ENCODE measurements at places on chromosomes 4 and X.

DNA sequence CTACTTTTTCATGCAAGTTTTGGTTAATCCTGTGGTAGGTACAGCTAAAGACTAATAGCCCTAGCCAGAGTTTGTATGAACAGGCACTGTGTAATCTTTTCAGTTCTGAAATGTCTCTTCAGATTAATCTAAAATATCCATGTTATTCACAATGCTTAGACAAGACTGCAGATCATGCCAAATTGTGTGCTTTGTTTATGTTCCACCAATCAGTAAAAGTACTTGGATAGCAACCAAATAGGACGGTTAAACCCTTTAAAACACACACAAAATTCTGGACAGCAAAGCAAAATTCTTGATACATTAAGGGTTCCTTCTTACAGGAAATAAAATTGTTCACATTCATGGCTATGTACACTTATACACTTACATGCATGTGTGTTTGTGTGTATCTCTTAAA lies 139.1 kb downstream of the KLHL13 start:
- no peak for DNase-seq

- no peak for DNase-seq
These were observed 83.3 kb upstream of the HTR2C start for GRCh38 chrX:114500622-114501021.

DNA sequence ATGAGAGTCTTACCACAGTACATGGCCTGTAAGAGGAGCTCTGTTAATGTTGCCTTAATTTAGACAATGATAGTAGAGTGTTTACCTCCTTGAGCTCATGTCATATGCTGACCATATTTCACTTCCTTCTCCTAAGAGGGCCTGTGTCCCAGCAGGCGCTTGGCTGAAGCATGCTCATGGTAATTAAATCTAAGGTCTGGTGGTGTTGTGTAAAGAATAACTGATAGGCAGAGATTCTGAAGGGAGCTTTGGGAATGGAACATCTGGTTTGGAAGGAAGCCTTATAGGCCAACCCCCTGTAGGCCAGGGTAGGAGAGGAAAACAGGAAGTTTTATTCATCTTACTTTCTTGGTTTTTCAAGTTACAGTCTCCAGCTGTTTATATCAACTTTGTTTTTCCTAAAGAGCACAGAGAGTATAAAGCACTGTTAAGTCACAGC lies 300.2 kb downstream of the USP46 start:
- DNase-seq, result no peak

DNA sequence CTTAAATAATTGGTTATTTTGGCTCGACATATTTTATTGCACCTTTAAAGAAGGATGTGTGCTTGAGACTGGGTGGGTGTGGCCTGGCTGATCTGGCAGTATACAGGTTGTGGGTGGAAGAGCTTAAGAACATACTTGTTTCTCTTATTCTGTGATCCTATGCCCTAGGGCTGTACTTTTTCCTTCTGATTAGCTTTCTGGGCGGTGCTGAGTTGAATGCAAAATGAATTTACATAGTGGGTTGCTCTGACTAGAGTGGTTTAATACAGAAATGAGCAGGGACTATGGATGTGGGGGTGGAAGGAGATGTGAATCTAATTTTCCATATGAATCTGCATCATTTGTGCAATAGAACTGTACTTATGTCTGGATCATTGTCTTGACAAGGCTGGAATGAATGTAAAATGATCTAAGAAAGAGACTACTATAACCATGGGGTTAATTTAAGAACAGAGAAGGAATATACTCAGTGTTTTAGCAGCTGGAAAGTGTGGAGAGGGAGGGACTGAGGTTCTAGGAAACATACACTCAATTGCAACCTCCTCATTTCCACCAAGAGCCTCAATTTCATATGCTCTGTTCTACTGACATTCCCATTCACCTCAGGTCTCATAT lies 73.7 kb downstream of the RLIM start:
- DNase-seq, result no peak

GRCh38 chr4:124321364-124321763 lies 391.2 kb downstream of the ANKRD50 start:
- no peak for DNase-seq

DNA sequence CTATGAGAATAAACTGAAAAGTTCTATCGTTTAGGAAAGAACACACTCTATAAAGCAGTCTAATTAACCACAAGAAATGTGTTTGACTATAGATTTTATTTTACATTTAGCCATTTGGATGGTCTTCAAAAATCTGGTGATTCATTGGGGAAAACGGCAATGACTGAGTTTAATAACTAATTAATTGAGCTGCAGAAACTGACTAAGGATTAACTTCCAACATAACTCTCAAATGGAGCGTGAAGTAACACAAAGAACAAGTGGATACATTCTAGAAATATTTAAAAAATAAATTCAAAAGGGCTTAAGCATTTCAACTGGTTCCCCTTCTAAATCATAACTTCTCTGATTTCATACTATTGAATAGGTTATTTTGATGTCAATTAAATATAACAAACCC lies 1582.4 kb downstream of the PCDH18 start:
- no peak for DNase-seq

DNA sequence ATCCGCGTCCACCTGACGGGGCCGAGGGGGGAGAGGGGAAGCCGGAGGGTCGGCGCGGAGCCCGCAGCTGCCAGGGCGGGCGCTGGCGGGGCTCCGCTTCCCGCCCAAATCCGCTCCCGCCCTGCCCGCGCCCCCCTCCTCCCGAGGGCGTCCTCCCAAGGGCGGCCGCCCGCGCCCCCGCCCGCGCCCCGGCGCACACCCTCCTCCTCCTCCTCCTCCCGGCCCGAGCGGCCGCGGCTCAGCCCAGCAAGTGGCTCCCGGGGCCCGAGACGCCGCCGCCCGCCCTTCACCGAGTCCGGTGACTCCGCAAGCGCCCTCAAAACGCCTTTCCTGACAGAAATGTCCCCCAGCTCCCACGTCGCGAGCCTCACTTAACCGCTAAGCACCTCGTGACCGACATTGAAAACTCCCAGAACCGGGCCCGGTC lies 487 bp downstream of the HMGB2 start:
- peak; percentile 52 for DNase-seq

DNA sequence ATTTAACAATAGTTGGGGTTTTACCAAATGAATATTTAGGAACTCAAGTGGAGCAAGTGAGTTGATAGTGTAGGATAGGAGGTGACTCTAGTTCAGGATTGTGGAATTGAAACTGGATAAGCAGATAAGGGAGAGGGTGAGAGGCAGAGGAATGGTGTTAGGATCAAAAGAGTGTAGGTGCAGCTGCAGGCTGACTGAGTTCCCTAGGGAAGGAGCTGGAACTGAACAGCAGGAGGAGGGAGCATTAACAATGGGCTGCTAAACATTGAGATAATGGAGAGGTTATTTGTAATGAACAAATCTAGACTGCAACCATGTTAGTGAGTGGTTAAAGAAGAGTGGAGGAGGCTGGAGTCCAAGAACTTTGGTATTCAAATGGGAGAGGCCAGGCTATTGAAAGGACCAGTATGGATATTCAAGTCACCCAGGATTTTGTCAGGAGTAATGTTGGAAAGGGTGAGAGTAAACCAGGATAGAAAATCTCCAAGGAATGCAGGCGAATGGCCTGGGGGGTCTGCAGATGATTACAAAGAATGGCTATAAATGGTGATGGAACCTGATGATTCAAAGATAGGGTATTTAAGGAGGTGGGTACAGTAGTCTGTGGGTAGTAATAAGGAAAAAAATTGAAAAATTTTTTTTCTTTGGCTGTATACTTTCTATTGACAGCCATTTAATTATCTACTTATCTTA lies 497.1 kb upstream of the TENM3 start:
- DNase-seq, result peak; percentile 68

- no peak for DNase-seq
These were observed 3.5 kb upstream of the DDX60L start for GRCh38 chr4:168483811-168484210.

GRCh38 chr4:137267024-137267423 lies 265.3 kb downstream of the PCDH18 start:
- DNase-seq, result no peak

DNA sequence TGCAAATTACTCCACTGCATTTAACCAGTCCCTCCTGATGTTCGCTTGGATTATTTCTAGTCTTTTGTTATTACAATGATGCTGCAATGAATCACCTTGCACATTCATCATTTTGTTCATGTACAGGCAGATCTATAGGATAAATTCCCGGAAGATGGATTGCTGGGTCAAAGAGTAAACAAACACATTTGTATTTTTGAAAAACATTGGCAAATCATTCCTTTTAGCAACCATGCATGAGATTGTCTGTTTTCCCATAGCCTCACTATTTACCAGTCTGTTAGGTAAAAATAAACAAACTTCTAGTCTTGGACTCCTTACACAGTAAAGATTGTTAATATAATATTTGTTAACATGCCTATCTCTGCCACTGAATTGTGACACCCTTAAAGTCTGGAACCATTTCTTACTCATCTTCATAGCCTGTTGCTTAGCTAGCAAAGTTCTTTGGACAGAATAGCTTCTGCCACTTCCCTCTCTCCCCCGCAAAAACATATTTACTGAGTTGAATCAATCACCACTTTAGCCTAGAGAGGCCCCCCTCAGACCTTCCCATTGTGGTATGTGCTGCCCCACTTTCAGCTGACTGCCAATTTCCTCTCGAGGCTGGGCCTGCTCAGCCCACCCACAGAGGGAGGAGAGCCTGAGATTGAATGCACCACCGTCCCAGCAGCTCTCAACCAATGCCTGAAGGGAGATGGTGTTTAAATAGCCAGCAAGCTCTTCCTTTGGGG lies 108.4 kb upstream of the ATXN3L start:
- DNase-seq, result peak; percentile 20

DNA sequence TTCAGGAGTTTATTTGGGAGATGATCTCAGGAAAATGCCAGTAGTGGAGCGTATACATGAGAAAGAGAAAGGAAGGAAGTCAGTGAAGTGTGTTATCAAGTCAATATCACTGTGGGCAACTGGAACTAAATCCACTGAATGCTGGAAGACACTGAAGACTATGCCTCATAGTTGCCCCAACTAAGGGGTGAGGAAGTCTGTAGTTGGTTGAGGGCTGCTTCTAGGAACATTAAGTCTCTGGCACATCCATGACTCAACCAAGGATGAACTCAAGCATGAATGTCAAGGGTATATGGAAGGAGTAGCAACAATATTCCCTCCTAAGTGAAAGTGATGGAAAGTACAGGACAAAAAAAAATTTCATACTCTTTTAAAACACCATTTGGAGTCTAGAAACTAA lies 167.9 kb downstream of the MAGEB17 start:
- no peak for DNase-seq

- DNase-seq, result no peak
These were observed 2.3 kb downstream of the SH3TC1 start for GRCh38 chr4:8201321-8201781.

GRCh38 chr4:26685250-26685649 lies 101.4 kb downstream of the TBC1D19 start:
- no peak for DNase-seq

GRCh38 chr4:66465111-66465510 lies 794.8 kb upstream of the EPHA5 start:
- DNase-seq, result no peak

GRCh38 chr4:58553679-58554078 lies 1443.5 kb upstream of the IGFBP7 start:
- DNase-seq, result no peak

DNA sequence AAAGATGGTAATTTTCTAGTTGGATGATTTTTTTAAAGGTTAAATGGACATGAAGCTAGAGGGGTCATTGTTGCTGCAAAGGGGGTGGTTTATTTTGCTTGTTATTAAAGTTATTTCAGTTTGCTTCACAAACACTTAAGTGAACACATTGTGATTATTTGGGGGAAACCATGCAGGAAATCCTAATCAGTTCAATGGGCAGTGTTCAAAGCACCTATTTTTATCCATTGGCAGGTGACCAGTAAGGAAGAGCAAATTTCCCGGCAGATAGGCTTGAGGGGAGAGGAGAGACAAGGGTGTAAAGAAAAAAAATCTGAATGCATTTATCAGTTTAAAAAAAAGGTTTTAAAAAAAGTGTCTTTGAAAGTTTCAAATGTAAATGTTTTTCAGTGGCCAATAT lies 17.6 kb downstream of the GPR174 start:
- no peak for DNase-seq

DNA sequence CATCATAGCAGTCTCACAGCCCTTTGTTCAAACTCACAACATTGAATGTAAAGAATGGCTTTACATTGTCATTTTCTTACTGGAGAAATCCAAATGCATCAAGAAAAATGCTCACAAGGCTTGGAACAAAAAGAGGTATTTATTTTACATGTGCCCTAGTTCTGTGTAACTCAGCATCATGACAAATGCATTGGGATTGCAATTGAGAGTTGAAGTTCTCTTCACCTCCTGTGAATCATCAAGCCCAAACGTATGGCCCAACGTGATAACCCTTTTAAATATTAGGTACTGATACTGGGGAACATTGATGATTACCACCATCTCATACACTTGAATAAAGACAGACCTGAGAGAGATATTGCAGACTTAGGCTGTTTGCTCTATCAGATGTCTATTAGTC lies 61.6 kb downstream of the GASK1B start:
- no peak for DNase-seq

- DNase-seq, result no peak
These were observed 61.8 kb downstream of the ATXN3L start for GRCh38 chrX:13258052-13258444.

DNA sequence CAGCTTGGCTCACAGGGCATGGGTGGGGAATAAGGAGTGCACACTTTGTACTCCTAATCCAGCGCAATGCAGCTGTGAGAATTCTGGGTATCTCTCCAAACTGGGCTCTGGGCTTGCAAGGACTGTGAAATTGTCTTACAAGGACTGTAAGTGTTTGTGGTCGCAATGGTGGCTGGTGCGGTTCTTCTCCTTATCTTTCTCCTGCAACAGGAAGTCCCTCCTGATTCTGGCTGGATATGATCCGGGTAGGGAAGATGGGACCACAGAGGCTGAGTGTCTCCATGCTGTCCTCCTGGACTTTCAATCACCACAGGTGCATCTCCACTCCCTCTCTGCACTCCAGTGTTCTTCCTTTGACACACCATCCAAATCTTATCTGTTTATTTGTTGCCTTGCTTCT lies 55.7 kb upstream of the GYPE start:
- no peak for DNase-seq

DNA sequence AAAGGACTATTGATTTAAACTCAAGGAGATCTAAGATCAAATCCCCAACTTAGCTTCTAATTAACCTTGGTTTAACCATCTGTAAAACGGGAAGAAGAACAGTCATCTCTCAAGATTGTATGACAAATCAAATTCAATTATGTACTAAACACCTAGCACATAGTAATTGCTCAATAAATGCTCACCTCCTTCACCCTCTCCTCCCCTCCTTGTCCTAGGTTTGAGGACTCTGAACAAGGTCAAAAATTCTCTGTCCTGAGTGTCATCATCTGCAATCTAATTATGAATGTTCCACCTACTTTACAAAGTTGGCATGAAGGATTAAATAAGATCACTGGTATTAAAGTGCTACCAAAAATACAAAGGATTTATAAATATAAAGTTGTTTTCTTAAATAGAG lies 320.1 kb upstream of the PPARGC1A start:
- no peak for DNase-seq

- no peak for DNase-seq
These were observed 24.4 kb upstream of the DYNLT3 start for GRCh38 chrX:37871626-37872302.

- no peak for DNase-seq
These were observed 6.0 kb downstream of the AP1S2 start for GRCh38 chrX:15848576-15848975.

- no peak for DNase-seq
These were observed 40.2 kb downstream of the HOPX start for GRCh38 chr4:56640621-56641493.

Data from NCI-H146 (cell line).